ENCODE measurements at places on chromosomes 11 and 22.

DNA sequence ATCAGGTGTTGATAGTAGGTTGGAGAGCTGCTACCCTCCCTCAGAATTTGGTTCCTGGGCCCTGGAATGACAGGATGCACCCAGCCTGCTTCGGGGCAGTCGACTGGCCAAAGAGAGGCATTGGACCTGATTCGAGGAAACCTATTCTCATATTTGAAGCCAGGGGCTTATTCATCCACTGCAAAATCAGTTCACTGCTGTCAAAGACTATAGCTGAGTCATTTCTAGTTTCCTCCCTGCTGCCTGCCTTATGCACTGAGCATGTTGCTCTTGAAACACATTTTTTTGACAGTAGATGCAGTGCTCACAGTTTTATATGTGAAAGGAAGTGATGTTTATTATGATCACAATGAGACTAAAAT, 565.4 kb downstream of the ETS1 start:
- DNase-seq: no peak

DNA sequence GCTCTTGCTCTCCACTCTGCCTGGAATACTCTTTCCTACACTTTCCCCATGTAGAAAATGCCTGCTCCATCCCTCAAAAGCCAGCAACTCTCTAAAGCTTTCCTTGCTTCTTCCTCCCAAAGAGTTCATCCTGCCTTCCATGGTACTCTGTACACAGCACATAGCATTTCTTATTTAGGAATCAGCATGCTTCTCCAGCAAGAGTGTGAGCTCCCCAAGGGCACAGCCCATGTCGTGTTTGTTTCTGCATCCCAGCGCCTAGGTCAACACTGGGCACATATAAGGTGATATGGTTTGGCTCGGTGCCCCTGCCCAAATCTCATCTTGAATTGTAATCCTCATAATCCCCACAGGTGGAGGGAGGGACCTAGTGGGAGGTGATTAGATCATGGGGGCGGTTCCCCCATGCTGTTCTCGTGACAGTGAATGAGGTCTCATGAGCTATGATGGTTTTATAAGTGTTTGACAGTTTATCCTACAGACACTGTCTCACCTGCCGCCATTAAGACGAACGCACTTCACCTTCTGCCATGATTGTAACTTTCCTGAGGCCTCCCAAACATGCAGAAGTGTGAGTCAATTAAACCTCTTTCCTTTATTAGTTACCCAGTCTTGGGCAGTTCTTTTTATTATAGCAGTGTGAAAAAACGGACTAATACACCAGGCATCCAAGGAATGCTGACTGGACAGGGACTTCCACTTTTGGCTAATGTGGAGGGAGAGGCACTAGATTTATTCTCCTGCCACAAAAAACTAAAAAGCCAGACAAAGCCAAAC, 8.2 kb downstream of the VPS37C start:
- no peak for DNase-seq

GRCh38 chr11:86495351-86495750, 120.7 kb downstream of the CCDC81 start:
- no peak for DNase-seq

GRCh38 chr22:26527167-26527566, 14.9 kb upstream of the TFIP11 start:
- no peak for DNase-seq

DNA sequence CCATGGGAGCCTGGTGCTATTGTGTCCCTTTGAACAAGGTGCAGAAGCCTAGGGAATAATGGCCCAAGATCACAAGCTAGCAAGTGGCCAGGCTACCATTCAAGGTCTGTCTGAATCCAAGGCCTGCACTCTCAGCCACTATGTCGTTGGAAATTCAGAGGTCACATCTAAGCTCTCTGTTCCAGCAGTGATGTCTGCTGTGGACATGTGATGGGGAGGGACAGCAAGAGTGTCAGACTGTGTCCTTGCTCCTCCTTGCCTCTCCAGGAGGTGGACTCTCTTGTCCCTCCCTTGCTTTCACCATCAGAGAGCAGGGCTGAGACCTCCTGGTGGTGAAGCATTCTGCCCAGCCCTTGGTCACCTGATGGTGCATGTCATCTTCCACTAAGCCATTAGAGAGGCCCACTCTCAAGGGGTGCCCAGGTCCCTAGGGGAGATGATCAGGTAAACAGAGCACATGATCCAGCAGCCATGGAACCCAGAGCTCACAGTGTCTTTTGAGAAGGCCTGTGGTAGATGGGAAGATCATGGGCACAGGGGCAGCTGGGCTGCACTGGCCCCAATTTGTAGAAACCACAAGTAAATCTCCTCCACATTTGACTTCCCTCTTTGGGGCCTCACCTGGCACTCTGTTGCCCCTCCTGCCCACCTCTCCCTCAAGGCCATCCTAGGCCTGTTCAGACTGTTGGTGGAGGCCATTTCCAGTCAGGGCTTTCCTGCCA, 37.1 kb upstream of the SUSD2 start:
- DNase-seq: no peak

DNA sequence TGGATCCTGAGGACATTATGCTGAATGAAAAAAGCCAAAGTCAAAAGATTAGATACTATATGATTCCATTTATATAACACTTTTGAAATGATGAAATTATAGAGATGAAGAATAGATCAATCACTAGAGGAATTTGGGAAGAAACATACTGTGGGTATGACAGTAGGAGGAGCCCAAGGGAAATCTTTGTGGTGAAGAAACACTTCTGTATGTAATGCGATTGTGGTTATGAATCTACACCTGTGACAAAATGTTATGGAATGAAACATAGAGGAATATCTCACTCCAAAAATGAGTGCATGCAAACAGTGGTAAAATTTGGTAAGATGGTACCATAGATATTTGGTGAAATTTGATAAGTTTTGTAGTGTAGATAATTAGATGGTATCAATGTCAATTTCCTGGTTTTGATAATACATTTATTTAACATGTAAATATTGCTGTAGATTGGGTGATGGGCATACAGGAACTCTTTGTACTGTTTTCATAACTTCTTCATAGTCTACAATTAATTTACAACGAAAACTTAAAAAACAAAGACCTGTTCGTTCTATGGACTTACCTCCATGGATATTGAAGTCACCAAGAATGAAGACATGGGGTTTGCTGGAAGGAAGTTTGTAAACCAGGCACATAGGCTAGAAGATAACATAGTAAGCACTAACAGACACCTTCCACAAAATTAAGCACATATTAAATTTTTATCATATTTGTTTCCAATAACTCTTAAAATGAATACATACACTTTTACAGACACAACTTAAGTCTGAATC, 11.5 kb downstream of the MRGPRX1 start:
- DNase-seq: no peak

DNA sequence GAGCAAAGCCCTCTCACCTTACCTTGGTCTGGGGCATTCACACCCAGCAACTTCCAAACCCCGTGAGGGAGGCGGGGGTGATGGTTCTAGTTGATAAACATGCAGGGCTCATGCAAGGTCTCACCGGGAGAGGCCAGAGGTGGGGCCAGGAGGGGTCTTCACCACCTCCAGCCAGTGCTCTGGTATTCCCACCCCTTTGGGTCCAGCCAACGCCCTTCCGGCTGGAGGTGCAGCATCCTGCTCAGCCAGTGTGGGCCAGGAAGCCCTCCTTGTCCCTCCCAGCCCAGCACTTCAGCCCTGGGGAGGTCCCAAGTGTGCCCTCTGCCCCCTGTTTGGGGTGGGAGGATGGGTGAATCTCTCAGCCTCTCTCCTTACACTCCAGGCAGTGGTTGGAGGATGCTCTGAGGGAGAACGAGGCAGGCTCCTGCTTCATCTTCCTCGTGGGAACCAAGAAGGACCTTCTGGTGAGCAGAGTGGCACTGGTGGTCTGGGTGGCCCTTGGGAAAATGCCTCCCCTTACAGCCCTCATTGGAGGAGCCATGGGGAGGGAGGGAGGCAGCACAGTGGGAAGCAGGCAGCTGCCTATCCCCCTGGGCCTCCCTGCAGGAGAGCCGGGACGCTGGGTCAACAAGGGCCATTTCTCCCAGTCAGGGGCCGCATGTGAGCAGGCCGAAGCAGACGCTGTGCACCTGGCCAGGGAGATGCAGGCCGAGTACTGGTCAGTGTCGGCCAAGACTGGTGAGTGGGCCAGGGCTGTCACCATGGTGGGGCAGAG, 13.4 kb downstream of the RAB36 start:
- no peak for DNase-seq

- DNase-seq: no peak
Measured at GRCh38 chr11:112167145-112167544, at the start of gene TEX12. Gene TEX12, plus strand, starts transcription at chr11:112167372. Its CDS starts 1,897 bp downstream, at chr11:112169269.

- no peak for DNase-seq
Measured at GRCh38 chr11:57798905-57799559, 37.4 kb downstream of the CTNND1 start.

All from NCI-H1417 (cell line).